Mucosa of gallbladder (tissue), 1 donor: ENCODE measurements at places on chromosomes 5 and 9. TPM values are rescaled to one million over a fixed set of nuclear protein-coding genes. Genes with fewer than 3 reads are reported as not detected.

The TMEFF1 gene
- total RNA-seq, result 0.63 TPM

The APBA1 gene
- 10.7 TPM for total RNA-seq

The INSL4 gene
- total RNA-seq, result not detected

The PCDHGA8 gene
- total RNA-seq, result 1.9 TPM

The ABLIM3 gene
- total RNA-seq, result 15.1 TPM

The ZNF883 gene
- total RNA-seq, result 4.5 TPM

The FAM78A gene
- 7.5 TPM for total RNA-seq

The ADCY2 gene
- 2.4 TPM for total RNA-seq

The CTXN3 gene
- total RNA-seq, result not detected

The ANKRD33B gene
- 1.4 TPM for total RNA-seq

The PTGES gene
- total RNA-seq, result 5.0 TPM

The GRXCR2 gene
- total RNA-seq, result not detected

The TXNDC8 gene
- total RNA-seq, result not detected

The RGS7BP gene
- 1.5 TPM for total RNA-seq

The C9orf153 gene
- 0.23 TPM for total RNA-seq

The RANBP17 gene
- 13.9 TPM for total RNA-seq

The NR2F1 gene
- 162 TPM for total RNA-seq

The CCT5 gene
- total RNA-seq, result 133 TPM

The ZNF366 gene
- total RNA-seq, result 3.1 TPM

The LRRC19 gene
- 16.7 TPM for total RNA-seq

The PCDHB16 gene
- total RNA-seq, result 3.0 TPM

The CCDC192 gene
- total RNA-seq, result not detected

The ARID3C gene
- total RNA-seq, result not detected
